ENCODE measurements at places on chromosomes 16 and 17.

DNA sequence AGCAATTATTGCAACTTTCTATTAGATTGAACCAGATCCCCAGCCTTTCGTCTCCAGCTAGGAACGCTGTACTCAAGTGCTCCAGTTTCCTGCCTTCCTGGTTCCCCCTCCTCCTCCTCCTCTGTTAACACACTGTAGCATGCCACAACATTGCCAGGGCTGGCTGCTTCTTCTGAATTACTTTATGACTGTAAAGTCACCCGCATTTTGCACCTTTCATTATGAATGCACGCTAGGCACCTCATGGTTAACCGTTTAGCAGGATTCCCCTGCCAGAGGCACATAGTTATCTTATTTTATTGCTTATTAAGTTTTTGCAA lies 4.5 kb downstream of the ZNF423 start:
- DNase-seq = no peak

DNA sequence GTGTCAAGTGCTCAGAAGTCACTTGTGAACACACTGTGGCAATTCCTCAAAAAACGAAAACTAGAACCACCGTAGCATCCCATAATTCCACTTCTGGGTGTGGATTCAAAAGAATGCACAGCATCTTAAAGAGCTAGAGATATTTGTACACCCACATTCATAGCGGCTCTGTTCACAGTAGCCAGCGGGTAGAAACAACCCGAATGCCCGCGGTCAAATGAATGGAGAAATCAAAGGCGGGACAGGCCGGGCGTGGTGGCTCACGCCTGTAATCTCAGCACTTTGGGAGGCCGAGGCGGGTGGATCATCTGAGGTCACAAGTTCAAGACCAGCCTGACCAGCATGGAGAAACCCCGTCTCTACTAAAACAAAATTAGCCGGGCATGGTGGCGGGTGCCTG lies 337.5 kb downstream of the SEC14L1 start:
- no peak for DNase-seq

DNA sequence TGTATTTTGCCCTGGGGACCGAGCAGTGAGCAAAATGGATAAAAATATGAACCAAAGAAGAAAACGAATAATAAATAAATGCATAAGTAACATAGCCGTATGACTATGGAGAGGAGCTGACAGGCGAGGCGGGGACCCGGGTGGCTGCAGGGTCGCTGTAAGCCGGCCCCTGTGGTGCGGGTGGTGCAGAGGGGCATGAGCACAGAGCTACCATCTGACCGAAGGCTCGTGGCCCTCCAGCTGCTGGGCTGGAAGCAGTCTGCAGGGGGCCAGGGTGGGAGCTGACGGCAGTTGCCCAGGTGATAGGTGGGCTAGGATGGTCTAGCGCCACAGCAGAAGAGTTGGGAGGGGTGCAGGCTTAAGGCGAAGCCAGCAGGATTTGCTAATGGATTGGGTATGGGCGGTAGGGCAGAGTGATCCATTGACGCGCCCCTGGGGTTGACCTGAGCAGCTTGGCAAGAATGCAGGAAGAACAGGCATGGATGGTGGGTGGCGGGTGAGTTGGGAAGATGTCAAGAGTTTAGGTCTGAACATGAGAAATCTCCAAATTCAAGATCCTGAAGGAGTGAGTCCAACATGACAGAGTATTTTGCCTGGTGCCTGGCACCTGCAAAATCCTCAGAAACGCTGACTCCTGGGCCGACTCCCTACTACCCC lies 228.0 kb downstream of the FOXL1 start:
- no peak for DNase-seq

DNA sequence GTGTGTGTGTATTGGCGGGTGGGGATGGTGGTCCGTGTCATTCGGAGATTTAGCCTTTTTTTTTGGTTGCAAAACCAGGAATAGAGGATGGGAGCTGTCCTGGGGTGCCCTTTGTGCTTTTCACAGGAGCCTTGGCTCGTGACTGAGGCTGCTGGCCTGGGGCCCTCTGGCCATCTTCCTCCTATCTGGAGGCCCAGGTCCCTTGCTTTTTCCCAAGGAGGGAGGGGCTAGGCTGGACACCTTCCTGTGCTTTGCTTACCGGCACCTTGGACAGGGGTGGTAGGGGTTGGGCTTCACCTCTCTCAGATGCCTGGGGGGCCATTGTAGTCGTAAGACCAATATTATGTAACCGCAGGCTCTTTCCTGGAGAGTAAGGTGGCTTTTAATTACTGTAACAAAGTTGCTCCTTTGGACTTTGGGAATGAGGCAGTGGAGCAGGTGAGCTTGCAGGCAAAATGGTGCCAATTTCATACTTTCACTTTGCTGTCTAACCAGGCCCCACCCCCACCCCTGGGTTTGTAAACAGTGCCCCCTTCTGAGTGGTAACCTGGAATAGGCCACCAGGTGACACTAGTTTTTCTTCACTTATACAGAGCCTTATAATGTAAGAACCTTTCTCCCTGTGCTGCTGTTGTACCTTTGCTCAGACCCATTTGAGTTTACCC lies 1.2 kb downstream of the DYNLL2 start:
- peak; percentile 65 for DNase-seq

DNA sequence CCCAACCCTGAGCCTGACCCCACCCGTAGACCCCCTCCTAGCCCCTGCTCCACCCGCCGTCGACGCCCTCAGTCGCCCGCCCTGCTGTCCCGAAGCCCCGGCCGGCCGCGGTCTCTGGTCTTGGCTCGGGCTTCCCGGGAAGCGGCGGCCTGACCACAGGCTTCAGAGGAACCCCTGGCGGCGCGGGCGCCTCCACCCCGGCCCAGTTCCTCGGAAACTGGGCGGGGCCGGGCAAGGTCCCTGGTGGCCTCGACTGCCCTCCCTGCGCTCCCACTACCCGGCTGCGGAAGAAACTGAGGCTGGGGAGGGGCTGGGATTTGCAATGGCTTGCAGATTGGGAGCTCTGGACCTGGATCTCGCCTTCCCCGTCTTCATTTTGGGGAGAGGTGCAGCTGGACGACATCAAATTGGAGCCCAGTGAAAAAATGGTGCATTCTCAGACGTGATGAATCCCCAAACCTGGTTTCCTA lies 692 bp upstream of the SOCS1 start:
- DNase-seq = no peak

DNA sequence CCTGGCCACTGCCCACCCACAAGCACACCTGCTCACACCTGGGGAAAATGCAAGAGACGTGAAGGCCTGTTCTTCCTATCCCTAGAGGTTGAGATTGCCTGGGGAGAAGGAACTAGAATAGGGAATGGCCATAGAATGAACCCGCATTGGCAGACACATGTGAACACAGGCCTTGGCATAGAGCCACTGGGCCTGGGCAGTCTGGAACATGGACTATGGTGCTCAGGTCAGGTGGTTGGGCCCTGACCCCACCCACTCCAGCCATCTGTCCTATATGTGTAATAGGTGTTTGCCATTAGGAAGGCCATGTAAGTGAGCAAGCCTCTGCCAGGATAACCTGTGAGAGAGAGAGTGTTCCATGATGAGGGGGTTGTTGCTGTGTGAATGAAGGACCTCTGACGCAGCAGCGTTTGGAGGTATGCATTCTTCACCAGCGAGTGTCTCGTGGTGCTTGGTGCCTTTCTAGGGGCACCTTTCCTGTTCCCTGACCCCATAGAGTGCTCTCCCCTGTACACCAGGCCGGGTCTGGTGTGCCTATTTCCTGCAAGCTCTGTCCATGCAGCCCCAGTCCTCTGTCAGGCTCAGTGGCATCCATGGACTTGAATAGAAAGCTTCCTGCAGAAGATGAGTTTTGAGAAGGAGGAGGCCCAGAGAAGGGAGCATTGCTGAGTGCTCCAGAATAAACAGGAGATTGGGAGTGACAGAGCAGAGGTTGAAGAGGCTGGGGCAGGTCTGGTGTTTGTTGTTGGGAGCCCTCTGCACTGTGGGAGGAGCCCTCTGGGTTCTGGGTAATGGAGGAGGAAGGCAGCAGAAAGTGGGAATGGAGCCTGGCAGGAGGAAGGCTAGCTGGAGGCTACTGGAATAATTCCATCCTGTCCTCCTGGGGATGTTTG lies 15.6 kb downstream of the CTRL start:
- no peak for DNase-seq

- DNase-seq = no peak
Observed at GRCh38 chr17:28612531-28612930, 1.5 kb downstream of the RSKR start.

DNA sequence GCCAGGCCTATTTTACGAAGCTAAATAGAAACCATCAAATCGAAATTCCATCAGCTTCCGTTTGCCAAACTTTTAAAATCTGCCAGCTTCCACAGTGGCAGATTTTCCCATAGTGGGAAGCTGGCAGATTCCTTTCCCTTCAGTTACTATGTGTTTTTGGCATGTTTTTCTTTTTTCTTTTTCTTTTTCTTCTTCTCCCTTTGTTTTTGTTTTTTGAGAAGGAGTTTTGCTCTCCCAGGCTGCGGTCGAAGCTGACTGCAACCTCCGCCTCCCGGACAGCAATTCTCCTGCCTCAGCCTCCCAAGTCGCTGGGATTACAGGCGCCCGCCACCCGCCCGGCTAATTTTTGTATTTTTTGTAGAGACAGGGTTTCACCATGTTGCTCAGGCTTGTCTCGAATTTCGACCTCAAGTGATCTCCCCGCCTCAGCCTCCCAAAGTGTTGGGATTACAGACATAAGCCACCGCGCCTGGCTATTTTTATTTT lies 684 bp upstream of the CWC25 start:
- no peak for DNase-seq

GRCh38 chr17:64056269-64057005 lies 36.0 kb upstream of the ICAM2 start:
- DNase-seq = no peak

DNA sequence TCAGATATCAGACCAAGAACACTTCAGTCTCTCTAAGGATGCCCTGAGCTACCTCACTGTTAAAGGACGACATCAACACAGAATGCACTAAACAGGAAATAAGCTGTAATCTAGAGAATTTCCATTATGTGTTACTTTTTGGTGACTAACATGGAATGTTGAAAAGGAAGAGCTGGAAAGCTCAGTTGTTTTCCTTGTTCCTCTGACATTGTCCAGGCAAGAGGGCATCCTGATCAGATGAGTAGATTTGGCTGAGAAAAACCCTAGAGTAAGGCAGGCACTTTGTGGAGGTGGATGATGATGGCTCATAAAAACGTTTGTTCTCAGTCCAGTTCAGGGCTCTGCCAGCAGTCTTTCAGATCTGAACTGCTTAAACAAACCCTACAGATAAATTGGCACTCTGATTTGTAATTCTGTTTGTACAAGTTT lies 34.0 kb downstream of the DGKE start:
- DNase-seq = no peak

DNA sequence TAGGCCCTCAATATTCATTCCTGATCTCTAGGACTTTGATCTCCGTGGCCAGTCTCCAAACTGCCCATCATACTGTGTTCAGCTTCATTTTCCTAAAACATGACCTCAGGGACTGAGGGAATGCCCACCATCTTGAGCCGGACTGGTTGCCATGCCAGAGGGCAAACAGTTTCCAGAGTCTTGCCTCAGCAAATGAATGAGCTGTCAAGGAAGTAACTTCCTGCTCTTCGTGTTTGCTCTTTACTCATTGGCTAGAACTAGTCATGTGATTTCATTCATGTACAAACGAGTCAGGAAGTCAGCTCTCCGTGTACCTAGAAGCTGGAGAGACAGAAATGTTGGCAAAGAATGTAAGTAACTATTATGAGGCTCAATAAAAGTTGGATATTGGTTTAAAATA lies 50.2 kb downstream of the ANKFN1 start:
- no peak for DNase-seq

GRCh38 chr16:27243725-27244362 lies 24.7 kb downstream of the NSMCE1 start:
- peak; percentile 39 for DNase-seq

DNA sequence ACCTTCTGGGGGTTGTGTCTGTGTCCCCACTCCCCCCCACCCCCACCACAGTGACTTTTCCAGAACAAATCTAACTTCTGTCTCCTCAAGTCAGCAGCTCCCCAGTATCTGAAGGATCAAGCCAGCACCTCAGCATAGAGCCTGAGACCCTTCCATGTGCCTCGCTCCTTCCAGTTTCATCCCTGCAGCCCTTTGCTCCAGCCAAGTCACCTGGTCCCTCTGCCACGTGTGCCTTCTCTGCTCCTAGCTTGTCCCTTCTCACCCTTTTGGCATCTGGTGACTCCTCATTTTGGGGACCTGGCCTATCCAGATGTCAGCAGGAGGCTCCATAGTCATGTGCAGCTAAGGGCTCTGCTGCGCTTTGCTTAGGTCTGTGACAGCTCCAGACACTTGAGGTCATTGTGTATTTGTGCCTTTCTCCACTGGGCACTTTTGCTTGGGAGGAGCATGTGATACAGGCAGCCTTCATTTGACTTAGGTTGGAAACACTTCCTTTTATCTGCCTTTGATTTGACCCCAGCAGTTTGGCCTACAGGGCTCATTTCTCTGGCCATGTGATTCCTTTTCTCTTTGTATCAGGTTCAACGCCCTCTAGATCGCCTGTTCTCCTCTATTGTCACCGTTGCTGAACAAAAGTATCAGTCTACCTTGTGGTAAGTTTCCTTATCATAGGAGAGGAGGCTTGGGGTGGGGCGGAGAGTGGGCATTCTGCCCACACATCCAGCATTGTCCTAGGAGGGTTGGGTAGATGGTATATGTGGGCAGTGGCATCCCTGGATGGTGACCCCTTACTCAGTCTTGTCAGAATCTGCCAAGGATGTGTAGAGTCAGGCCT lies 7.1 kb upstream of the NFATC3 start:
- no peak for DNase-seq

All from upper lobe of right lung (tissue), 1 donor.